ENCODE measurements at places on chromosomes 5 and 9. TPM values are rescaled to one million over a fixed set of nuclear protein-coding genes. Genes with fewer than 3 reads are reported as not detected.

RASGRF2 gene
- total RNA-seq, result 6.5 TPM

- no peak for DNase-seq
Observed at GRCh38 chr5:101045689-101046088, 142.6 kb upstream of the ST8SIA4 start.

GRCh38 chr9:7752481-7752880 is 47.1 kb downstream of the DMAC1 start:
- no peak for DNase-seq

PAPPA gene
- total RNA-seq, result 1.1 TPM

DNA sequence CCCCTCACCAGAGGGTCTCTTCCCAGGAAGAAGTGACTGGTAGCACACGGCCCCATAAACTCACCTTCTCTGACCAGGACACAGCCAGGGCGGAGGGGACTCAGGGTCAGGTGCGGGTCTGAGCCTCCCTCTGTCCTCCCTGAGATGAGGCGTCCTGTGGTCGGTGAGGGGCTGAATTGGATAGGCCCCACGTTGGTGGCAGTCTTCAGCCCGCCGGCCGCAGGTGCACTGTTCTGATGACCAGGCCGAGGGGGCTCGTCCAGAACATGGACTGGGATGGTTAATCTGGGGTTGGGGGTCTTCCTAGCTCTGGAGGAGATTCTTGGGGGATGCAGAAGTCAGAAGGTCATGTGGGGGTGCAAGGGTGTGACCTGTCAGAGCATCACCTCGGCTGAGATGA is 102.2 kb upstream of the PPP1R26 start:
- no peak for DNase-seq

DNA sequence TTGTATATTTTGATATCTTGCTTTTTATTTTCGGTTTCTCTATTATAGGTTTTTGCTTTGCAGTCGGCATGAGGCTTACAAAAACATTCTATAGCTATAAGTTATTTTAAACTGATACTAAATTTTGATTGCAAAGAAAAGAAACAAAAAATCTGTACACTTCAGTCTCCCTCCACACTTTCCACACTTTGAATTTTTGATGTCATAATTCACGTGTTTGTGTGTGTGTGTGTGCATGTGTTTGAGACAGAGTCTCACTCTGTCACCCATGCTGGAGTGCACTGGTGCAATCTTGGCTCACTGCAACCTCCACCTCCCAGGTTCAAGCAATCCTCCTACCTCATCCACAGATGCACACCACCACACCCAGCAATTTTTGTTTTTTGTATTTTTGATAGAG is 124.9 kb downstream of the MRPS30 start:
- no peak for DNase-seq

GRCh38 chr9:23823986-23824829 is 1.8 kb downstream of the ELAVL2 start:
- no peak for DNase-seq

GRCh38 chr9:37036776-37037502 is 2.9 kb upstream of the PAX5 start:
- peak; percentile 61 for DNase-seq

DNA sequence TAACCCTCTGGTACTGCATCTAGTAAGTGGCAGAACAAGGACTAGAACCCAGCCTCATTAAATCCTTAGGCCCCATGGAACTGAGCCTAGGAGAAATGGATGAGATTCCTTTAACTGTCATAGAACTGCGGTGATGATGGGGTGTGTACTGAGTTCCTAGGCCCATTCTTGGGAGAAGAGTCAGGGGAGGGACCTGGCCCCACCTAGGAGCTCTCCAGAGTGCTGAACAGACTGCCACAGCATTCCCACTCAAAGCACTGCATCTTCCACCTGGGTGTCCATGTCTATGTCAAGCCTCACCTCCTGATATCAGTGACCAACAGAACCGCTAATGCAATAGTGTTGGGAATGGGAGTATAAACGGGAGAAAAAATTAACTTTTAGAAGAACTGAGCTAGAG is 36.6 kb downstream of the TTLL11 start:
- no peak for DNase-seq

- no peak for DNase-seq
Observed at GRCh38 chr9:78239506-78239905, 3.6 kb downstream of the CEP78 start.

DNA sequence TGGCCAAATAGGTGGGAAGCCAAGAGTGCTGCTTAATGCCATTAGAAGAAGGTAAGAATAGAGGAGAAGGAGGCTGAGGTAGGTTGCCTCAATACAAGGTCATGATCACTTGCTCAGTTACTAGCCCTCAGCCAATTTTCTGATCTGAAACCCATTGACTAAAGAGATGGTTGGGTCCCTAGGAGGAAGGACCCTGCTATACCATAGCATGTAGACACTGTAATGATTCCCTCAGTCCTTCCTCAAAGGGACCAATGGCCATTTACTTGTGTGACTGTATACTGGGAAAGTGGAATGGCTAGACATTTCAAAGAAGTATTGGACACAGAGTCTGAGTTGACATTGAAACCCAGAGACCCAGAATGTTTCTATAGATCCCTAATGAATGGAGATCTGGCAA is 108.5 kb upstream of the MAP1B start:
- DNase-seq, result no peak

DNA sequence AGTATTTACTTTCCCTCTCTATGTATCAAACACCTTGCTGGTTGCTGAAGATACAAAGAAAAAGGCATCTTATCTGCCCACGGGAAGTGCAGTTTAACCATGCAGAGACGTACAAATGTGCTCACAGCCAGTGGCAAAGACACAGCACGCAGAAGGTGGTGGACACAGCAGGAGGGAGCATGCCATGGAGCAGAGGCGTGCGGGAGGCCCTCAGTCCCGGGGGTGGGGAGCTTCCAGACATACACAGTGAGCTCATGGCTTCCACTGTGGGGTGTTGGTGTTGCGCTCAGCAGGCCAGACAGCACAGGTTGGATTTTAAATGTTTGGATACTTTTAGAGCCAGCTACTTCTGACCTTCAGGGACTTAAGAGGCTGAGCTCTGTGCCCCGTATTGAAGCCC is 8.8 kb upstream of the BARX1 start:
- no peak for DNase-seq

DNA sequence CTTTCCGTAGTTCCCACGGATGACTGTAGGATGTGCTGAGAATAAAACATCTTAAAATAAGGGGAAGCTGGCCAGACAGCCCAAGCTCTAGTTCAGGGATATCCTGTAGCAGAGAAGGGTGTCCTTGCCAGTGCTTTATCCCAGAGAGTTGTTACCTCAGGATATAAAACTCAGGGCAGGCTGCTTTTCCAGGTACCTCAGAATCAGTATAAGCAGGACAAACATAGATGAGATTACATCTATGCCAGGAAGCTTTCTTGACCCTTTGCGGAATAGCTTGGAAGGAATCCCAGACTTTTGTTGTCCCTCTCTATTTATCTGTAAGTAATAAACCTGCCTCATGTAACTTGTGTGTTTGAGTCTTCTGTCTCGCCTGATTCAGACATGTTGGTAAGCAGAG is 565.7 kb downstream of the PRDM9 start:
- no peak for DNase-seq

C7 gene
- 199 TPM for total RNA-seq

CFAP157 gene
- total RNA-seq, result not detected

TRIO gene
- 57.0 TPM for total RNA-seq

- DNase-seq, result no peak
Observed at GRCh38 chr5:103785569-103785968, 223.0 kb upstream of the NUDT12 start.

DNA sequence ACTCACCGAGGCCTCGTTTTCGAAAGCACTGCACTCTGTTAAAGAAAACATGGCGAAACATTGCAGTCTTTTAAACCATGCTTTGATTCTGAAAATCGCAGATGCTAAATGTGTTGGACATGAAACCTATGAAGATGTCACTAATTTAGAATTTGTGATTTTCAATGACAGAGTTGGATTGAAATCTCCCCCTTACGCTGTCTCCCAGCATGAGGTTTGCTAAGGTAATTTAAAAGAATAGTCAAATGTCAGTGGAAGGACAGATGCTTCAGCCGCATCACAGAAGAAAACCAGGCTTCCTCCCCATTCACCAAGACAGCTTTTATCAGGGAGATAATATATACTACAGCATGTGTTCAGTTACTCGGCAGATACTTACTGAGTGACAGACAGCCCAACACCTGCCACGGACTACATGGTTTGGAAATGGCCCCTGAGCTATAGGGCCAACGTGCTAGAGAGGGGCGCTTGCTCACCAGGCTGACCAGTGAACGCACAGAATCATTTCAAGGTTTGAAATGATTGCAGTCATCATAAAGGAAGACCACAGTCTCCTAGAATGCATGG is 136.9 kb downstream of the ADAMTS16 start:
- no peak for DNase-seq

GRCh38 chr9:89029788-89030187 is 38.5 kb downstream of the S1PR3 start:
- DNase-seq, result no peak

- no peak for DNase-seq
Observed at GRCh38 chr5:1297243-1297642, 2.4 kb upstream of the TERT start.

- DNase-seq, result peak; percentile 53
Observed at GRCh38 chr9:121604242-121604641, 47.2 kb upstream of the DAB2IP start.

GRCh38 chr9:101326035-101326434 is 58.8 kb downstream of the BAAT start:
- DNase-seq, result no peak

DNA sequence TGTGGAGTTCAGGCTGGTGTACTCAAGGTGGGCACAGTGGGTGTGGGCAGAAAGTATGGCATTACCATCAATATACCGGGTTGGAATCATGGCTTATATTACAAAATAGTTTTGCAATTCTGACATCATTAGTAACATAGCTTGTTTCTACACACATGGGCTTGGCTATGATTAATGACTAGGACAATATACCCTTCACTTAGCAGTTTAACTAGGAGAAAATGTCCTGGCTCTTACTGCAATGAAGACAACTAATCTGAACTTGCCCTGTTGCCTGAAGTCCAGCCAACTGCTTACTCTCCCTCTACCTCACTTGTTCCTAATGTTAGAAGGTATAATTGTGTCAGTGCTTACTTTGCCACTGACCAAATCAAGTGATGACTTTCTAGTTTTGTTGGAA is 612.5 kb downstream of the EFNA5 start:
- no peak for DNase-seq

GRCh38 chr5:130331332-130331731 is 427.1 kb downstream of the CHSY3 start:
- DNase-seq, result no peak

- no peak for DNase-seq
Observed at GRCh38 chr5:108700930-108701329, 46.8 kb upstream of the FER start.

DNA sequence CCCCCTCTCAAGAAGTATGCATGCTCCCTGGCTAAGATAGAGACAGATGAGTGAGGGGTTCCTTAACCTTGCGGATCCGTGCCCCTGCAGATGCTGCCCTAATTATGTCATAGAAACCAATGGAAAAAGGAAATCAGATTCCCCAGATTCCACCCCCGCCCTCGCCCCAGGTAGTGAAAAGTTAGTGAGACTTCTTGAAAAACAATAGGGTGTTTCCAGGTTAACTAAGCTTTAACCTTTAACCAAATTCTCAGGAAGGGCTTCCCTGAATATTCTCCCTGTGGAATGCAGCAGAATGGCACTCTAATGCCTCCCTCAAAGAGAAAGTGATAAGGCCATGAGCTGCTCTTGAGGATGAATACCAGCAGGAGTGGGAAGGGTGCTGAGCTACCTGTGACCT is 116.0 kb upstream of the RANBP3L start:
- DNase-seq, result no peak

DNA sequence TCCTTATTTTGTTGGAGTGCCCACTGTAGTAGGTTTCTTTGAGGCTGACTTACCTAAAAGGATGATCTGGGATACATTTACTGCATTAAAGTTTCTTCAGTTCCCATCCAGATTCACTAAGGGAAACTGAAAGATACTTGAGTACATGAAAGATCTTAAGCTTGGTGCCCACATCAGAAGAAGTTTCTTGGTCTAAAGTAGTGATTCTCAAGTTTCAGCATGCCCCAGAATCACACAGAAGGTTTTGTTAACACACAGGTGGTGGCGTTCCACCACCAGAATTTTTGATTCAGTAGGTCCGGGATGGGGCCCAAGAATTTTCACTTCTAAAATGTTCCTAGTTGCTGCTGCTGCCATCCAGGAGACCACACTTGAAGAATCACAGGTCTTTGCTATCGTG is 171.0 kb downstream of the ZNF462 start:
- DNase-seq, result no peak

- no peak for DNase-seq
Observed at GRCh38 chr5:147092044-147092443, 142.8 kb upstream of the STK32A start.

DNA sequence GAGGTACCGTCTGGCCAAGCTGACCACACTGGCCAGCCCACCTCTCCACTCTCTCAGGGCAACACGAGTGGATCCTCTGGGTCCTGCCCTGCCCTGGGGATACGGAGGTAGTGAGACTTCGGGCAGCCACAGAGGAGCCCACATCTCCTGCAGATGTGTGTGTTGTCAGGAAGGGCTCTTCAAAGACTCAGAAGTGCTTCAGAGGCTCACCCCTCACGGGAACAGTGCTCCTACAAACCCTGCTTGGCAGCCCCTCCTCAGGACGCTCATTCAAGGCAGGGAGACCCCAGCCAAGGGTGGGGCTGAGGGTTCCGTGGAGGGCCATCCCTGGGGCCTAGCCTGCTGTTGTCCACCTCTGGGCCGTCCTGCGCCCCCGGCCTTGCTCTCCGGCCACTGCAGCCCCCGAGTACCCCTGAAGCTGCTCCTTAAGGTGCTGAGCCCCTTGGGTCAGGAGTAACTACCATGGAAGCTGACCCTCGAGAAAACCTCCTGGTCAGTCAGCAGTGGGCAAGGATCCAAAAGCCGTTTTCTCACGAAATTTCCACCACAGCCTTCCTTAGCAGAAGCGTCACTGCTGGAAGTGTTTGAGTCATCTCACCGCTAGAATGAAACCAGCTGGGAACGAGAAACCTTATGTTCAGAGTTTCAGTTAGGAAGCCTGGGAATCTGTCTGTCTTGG is 23.2 kb upstream of the LRRC14B start:
- no peak for DNase-seq

DNA sequence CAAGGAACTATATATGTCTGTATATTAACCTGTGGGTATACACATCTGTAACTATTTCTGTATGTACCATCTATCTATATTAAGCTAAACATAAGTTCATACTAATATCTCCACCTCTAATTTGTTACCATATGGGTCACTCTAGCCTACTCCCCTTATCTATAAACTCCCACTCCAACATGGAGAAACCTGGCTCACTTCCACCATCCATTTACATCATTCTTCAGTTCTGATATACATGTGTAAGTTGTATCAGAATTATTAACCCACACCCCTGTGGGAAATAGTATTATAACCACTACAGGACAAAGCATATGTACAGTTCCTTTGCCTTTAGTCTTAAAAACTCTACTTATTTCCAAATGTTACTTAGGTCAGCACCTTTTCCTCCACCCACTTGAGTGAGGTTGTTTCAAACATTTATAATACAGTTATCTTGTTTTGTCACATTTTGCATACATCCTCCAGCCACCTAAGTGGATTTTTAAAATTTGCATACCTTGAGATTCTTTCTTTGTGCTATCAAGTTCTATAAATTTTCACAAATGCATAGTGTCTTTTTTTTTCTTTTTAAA is 10.6 kb downstream of the NDFIP1 start:
- DNase-seq, result no peak

All from left ventricle myocardium superior (tissue), 1 donor.